SW480 (cell line): ENCODE measurements at places on chromosomes 2 and 18.

DNA sequence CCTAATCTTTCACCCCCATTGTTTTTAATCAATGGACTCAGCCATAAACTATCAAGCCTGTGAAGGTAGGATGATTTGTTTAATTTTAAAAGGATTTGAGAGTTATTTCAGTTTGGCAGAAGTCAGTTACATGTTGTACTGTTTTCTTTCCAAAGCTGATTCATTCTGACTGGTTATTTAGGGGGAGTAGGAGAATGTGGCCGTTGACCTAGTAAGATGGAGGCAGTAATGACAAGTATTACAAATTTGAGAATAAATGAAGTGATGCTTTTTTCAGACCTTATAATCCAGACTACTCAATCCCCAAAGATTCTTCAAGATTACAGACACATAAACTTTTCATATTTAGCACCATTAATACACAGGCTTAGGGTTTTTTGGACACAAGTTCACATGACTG, 4.3 kb downstream of the EPHA4 start:
- DNase-seq = no peak

DNA sequence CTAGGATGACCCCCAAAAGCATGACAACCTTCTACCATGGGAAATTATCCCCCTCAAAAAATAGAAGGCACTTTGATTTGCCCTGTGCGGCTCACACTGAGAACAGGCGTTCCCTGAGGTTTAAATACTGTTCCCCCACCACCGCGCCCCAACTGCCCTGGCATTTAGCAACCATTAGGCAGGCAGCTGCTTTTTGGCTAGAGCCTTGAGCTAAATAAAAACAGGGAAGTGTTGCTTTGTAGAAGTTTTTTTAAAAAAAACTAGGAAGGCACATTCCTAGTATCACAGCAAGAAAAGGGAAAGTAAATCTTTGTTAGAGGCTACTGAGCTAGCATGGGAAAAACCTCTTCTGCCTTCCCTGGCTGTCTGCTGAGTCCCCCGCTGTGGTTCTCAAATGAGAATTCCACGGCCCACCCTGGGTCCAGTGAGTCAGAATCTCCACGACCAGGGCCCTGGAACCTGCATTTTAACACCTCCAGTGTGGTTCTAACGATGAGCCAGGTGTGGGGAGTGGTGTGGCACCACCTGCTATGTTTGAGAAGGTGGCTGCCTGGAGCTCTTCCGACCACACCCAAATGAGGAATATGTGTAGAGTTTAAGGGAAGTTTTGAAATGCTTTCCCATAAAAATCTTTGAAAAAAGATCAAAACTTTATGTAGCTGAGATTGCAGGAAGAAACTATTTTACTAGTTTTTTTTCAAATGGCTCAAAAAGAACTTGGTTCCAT, 66.4 kb downstream of the VIT start:
- DNase-seq = no peak

GRCh38 chr2:196242131-196242620, 70.8 kb upstream of the STK17B start:
- DNase-seq = no peak

DNA sequence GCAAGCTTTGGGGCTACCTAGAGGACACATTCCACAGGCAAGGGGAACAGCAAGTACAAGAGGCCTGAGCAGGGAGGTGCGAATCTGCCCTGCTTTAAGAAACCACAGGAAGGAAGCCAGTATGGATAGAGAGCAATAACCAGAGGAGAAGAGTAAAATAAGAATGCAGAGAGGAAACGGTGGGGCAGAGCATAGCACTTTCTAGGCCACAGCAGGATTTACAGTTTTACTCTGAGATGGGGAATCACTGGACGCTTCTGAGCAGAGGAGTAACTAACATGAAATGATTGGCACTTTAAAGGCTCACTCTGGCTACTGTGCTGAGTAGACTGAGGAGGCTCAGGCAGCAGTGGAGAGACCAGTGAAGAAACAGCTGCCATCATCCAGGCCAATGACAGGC, 23.8 kb downstream of the AAK1 start:
- no peak for DNase-seq

DNA sequence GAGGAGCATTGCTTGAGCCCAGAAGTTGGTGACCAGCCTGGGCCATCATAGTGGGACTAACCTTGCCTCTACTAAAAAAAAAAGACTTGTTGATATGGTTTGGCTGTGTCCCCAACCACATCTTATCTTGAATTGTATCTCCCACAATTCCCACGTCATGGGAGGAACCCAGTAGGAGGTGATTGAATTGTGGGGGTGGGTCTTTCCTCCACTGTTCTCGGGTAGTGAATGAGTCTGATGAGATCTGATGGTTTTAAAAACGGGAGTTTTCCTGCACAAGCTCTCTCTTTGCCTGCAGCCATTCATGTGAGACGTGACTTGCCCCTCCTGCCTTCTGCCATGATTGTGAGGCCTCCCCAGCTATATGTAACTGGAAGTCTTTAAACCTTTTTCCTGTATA, 47.0 kb downstream of the PROC start:
- DNase-seq = no peak

GRCh38 chr18:59387687-59388565, 28.9 kb upstream of the LMAN1 start:
- no peak for DNase-seq

- no peak for DNase-seq
Observed at GRCh38 chr2:168030862-168031624, 216.4 kb downstream of the STK39 start.

GRCh38 chr18:60893355-60894097, 439.7 kb upstream of the CDH20 start:
- no peak for DNase-seq

DNA sequence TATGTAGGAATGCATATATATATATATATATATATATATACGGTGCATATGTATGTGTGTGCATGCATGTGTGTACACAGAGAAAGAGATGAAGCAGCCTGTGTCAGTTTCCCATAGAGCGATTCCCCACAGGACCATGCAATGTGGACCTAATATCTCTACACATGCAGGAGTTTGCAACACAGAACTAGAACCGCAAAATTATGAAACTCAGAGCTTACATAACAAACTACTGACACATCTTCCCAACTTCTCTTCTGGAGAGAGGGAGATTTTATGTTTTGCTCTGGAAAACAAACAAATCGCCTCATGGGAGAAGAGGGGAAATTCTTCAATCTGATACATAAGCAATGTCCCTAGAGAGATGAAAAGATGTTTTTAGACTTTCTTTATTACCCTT, 377.2 kb downstream of the LRATD1 start:
- no peak for DNase-seq

GRCh38 chr2:105804266-105804665, 59.6 kb downstream of the NCK2 start:
- no peak for DNase-seq

DNA sequence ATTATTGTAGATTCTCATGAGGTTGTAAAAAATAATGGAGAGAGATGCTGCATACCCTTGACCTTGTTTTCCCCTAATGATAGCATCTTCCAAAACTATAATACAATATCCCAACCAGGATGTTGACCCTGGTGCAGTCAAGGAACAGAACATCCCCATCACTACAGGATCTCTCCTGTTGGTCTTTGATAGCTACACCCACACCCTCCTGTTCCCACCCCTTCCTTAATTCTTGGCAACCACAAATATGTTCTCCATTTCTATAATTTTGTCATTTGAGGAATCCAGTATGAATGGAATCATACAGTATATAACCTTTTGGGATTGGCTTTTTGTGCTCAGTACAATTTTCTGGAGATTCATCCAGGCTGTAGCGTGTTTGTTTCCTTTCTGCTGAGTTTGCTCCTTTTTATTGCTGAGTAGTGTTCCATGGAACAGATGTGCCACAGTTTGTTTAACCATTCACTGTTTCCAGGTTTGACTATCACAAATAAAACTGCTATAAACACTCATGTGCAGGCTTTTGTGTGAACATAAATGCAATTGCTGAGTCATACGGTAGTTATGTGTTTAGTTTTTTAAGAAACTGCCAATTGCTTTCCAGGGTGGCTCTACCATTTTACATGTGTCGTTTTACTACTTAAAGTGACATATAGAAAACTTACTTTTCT, 22.2 kb downstream of the MCFD2 start:
- no peak for DNase-seq

DNA sequence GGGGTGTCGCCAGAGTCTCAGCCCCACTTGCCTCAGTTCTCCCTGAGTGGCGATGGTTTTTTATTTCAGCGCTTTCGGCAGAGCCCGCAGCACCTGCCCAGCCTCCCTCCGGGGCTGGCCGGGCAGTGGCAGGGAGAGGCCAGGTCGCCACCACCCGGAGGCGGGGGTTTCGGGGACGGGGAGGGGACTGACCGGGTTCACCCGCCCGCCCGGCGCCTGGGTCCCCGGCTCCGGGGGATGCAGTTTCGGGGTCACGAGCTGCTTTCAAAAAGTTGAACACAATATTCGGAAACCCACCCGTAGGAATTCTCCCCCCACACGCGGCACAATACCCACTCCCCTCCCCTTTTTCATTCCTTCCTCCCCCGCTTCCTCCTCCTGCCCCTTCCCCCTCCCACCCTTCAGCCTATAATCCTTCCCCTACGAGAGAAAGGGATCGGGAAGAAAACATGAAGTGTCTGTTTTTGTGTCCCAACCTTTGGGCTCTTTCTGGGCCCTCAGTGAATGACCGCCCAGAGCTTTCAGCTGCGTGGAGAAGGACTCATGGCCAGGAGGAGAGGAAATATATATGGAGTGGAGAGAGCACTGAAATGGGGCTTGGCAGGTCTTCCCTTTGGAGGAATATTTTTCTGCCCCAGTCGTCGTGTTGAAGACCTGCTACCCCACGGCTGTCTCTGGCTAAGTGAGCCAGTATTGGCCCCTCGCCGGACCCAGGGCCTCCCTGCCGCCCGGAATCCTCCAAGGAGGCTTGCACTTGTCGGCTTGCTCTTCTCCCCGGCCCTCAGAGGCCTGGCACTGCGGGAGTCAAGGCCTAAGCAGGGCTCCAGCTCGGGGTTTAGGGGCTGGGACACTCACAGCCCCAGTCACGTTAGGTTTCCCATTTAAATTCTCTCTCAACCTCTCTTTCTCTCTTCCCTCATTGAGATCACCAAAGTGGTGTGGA, 2.1 kb upstream of the SIX3 start:
- DNase-seq = no peak

GRCh38 chr18:77119101-77119850, 13.3 kb downstream of the MBP start:
- DNase-seq = no peak

DNA sequence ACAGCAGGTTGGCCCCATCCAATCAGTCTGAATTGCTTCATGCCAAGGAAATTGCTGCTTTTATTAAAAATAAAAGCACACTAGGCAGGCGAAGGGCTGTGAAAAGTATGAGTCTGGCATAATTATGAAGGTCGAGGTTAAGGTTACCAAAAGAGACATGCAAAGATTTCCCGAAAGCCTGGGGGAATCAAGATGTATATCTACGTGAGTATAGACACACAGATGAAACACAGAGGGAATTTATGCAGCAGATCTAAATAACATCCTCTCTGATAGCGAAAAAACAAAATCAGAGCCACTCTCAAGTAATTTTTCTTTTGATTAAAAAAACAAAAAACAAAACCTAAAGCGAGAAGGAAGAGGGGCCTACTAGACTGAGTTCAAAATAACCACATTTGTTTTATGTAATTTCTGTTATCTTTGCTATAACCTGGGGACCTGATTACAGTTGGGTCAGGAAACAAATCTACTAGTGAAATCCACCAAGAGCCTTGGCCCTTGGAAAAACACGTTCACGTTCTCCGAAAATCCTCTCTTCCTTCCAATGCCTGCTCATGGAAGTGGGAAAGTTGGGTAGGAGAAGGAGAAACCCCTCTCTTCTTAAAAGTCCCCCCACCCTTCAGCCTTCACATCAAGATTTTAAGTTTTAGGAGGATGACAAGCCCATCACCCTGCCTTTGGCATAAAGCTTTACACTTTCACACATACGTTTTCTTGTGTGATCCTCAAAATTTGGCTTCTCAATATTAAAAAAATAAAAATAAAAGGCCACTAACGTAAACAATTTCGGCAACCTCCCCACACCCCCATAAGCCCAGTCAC, 1.4 kb downstream of the AAK1 start:
- DNase-seq = no peak

- no peak for DNase-seq
Observed at GRCh38 chr18:2612996-2613395, 41.6 kb downstream of the NDC80 start.

DNA sequence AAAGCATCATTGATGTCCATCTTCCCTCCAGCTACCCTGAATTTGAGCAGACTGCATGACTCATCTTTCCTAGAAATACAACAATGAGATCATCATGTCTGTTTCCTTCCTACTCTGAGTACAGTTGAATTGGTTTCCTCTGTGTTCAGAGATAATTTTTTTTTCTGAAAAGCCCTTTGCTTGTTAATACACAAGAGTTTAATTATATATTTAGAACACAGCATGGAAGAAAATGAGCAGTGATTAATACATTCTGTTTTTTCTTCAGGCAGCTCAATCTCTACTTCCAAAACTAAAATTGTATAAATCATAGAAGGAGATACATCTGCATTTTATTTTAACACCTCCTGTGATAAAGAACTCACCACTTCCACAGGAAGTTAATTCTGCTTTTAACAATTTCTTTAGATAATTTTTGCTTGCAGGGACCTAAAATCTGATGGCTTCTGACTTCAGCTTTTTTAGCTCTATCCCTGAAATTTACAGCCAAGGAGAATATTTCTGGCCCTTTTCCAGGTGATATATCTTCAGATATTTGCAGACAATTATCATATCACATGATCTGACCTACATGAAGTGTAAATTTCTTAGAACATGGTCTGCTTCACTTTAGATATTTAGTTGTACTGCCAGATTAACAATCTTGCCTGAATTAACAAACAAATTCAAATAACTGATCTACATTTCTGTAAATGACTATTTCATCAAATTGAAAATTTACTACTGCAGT, 249.0 kb downstream of the TRIB2 start:
- DNase-seq = peak; percentile 41

GRCh38 chr2:141959016-141959415, 171.8 kb downstream of the LRP1B start:
- no peak for DNase-seq
